ENCODE measurements at places on chromosomes 6 and 20.

- DNase-seq: no peak
Measured at GRCh38 chr6:151392427-151392826, 1.1 kb upstream of the ZBTB2 start.

GRCh38 chr6:95685822-95686221 lies 108.5 kb downstream of the MANEA start:
- no peak for DNase-seq

DNA sequence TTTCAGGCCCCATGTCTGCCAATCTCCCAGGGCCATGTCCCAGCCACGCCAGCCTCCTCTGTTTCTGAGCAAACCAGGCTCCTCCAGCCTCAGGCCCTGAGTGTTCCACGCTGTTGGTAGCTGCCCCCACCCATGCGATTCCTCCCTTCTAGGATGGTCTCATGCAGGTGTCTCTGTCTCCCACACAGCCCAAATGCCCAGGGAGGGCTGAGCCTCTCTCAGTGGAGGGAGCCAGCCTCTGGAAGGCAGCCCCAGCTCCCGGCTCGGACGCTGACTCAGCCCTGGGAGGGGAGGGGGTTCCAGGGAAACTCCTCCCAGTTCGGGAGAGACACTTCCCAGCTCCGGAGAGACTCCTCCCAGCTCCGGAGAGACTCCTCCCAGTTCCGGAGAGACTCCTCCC lies 122.9 kb upstream of the AFDN start:
- DNase-seq: no peak

- DNase-seq: no peak
Measured at GRCh38 chr20:934186-934840, 18.2 kb upstream of the ANGPT4 start.

GRCh38 chr20:24781418-24781980 lies 167.6 kb upstream of the CST7 start:
- DNase-seq: no peak

DNA sequence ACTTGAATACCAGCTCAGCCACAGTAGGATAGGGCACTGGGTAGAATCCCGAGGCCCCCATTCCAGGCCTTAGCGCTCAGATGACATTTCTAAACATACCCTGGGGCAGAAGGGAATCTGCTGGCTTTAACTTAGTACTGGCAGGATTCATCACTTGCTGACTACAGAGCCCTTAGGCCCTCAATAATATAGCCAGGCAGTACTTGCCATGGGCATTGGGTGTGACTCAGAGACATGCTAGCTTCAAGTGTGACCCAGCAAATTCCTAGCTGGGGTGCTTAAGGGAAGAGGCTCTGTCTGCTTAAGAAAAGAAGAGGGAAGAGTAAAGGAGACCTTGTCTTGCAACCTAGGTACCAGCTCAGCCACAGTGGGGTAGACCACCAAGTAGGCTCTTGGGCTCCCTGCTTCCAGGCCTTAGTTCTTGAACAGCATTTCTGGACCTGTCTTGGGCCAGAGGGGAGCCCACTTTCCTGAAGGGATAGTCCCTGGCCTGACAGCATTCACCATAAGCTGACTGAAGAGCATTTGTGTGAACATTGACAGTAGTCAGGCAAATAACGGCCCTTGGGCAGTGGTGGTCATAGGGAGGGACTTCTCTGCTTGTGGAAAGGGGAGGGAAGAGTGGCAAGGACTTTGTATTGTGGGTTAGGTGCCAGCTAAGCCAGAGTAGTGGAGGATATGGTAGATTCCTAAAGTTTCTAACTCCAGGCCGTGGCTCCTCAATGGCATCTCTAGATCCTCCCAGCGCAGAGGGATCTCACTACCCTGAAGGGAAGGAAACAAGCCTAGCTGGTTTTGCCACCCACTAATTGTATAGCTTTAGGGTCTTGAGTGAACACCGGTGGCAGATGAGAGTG lies 48.5 kb upstream of the HACE1 start:
- no peak for DNase-seq

- DNase-seq: no peak
Measured at GRCh38 chr20:17679941-17680835, 1.9 kb downstream of the RRBP1 start.

DNA sequence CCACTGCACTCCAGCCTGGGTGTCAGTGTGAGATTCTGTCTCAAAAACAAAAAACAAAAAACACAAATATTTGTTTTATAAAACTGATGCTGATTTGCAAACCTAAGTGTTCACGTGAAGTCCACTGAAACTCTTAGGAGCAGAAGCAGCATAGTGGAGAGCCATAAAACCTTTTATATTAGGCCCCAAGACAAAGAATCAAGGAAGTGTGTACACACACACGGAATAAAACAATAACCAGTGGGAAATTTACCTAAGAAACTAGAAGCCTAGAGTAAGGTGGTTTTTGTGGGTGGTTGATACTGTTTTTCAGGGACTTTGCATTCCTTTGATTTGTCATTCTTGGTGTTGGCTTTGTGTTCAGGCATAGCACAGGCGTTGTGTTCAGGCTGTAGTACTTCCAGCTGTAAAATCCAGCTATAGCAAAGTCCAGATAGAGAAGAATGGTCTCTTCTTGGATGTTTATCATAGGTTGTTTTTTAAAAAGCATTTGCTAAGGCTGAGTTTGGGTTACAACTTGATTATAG lies 61.3 kb downstream of the ATRN start:
- no peak for DNase-seq

DNA sequence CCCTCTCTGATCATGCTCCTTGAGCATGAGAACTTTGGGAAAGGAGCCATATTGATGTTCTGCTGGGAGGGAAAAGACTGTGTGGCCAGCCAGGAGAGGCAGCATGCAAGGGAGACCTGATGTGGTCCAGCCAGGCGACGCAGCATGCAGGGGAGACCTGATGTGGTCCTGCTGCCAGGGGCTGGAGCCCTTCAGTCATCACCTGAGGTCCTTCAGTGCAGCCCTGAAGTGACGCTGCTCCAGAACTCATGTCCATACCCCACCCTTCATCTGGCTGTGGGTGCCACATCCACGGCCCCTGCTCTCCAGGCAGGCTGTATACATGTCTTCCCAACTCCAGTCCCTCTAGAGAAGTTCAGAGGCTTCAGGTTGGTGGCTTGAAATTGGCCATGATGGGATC lies 134.4 kb downstream of the ERMARD start:
- DNase-seq: no peak

DNA sequence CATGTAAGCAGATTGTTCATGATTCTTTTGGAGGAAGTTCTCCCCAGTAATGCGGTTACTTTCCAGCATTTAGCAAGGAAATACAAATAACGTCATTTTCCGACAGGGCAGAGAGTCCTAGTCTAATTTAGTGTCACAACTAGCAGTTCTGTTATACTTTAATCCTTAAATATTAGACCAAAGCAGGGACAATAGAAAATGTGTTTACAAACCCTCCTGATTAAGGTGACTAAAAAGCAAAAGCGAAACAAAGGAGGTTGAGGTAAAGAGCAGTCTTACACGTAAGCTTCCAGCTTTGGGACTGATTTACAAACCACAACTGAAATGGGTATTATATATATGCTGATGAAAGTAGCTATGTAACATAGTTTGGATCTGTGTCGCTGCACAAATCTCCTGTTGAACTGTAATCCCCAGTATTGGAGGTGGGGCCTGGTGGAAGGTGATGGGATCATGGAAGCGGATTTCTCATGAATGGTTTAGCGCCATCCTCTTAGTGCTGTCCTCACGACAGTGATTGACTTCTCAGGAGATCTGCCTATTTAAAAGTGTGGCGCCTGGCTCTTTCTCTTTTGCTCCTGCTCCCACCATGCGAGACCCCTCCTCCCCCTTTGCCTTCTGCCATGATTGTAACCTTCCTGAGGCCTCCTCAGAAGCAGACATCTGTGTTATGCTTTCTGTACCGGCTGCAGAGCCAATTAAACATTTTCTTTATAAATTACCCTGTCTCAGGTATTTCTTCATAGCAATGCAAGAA lies 81.9 kb downstream of the PLCB1 start:
- no peak for DNase-seq

Data from stimulated activated CD4-positive, alpha-beta T cell treated with anti-CD3 and anti-CD28 coated beads, Interleukin-1b, Interleukin-23, amount 100 ng/mL, for 24 hours (primary cell).